Left hindlimb (tissue), 1 donor: ENCODE measurements at places on chromosomes 1 and 21.

DNA sequence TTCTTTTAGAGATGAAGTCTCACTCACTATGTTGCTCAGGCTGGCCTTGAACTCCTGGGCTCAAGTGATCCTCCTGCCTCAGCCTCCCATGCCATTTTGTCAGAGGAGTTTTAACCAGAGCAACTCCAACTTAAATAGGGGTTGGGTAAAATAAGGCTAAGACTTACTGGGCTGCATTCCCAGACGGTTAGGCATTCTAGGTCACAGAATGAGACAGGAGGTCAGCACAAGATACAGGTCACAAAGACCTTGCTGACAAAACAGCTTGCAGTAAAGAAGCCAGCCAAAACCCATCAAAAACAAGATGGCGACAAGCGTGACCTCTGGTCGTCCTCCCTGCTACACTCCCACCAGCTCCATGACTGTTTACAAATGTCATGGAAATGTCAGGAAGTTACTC, 5.7 kb upstream of the DNAH14 start:
- no peak for DNase-seq

GRCh38 chr1:119870917-119871596, 25.3 kb downstream of the ADAM30 start:
- peak; percentile 84 for DNase-seq

DNA sequence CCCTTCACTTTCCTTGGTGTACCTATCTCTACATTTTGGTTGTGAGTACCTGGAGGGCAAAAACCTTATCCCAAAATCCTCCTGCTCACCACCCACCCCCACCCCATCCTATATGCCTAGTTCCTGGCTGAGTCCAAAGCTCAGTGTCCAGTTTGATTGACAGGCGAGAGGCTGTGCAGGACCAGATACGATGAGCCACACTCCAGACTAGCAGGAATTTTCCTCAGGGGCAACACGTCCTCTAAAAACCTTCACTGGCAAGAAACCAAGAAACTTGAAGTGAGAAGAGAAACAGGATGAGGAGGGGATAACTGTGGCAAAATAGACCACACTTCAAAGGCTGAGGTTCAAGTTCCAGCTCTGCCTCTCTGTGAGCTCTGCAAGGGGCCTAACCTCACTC, 1.1 kb upstream of the SLAMF8 start:
- DNase-seq: no peak

- no peak for DNase-seq
Measured at GRCh38 chr1:247440001-247440620, 17.8 kb downstream of the OR2B11 start.

GRCh38 chr1:1833916-1834325, 55.7 kb upstream of the NADK start:
- DNase-seq: no peak

DNA sequence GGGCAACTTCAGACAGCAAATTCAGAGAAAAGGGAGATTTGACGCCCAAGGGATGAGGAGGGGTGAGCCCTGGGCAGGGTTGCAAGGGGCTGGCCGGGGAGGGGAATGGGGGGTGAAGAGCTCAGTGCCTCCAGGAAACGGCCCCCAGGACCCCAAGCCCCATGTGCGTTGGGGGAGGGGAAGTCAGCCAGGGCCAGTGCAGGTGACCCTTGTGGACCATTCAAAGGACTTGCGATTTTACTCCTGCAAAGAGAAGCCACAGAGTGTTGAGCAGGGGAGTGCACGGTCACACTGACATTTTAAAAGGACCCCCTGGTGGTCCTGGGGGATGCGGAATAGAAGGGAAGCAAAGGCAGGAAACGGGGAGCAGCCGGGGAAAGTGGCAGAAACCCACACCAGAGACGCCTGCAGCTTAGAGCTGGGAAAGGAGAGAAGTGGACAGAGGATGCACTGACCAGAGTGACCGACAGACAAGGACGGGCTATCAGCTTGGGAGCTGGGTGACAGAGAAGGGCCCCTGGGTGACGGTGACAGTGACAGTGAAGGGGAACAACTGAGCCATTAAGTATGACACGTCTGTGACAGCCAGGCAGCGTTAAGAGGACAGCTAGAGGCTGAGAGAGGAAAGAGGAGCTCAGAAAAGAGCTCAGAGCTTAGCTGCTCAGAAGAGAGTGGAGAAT, 54.0 kb upstream of the TMEM51 start:
- no peak for DNase-seq

DNA sequence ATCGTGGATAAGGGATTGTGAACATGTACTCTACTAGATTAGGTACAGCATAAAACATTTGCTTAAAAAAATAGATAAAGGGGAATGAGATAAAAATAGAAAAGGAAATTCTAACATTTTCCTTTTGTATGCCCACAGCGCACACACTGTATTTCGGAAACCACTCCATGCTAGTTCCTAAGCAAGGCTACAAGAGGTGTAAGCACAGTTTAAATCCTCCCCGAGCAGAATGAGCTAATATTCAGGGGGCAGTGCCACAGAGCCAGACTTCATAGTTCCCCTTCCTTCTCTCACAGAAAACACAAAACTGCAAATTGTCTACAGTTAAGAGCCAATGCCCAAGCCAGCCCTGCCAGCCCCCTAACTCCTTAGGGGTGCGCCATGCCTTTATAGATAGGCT, 159.4 kb downstream of the ZNF281 start:
- no peak for DNase-seq

DNA sequence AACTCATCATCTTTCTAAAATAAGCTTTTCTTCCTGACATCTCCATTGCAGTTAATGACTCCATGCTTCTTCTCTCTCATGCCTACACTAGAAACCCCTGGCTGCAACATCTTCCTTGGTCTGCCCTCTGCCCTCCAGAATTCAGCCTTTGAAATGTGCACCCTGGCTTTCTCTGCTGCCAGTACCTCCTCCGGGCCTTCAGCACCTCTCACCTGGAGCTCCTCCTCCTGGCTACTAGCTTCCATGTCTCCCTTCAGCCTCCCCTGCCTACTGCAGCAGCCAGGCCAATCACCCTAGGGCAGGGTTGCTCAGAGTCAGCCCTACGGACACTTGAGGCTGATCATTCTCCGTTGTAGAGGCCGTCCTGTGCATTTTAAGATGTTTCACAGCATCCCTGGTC, 18.3 kb downstream of the SUSD4 start:
- no peak for DNase-seq

GRCh38 chr1:154567386-154568156, at the start of gene CHRNB2:
CHRNB2 (plus strand) TSS chr1:154567778; CDS start chr1:154568045, 267 bp downstream.
- DNase-seq: peak; percentile 74

DNA sequence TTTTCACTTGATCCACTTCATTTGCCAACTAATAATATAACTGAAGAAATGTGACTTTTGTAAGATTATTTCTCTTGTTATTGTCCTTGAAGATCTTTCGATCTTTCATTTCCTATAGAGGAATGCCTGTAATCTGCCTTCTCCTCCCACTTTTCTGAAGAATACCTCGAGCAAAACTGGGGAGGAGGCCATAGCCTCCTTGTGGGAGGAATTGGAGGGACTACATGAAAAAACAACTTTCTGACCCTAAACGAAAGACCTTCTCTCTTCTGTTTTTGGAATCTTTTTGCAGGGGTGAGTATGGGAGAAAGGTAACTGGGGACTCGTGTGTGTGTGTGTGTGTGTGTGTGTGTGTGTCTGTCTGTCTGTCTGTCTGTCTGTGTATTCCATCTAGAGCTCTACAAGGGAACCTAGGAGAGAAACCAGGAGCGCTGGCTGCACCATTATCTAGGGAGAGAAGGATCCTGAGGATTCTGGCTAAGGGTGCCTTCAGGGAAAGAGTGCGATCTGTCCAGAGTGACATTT, 32.4 kb upstream of the MAB21L3 start:
- no peak for DNase-seq

DNA sequence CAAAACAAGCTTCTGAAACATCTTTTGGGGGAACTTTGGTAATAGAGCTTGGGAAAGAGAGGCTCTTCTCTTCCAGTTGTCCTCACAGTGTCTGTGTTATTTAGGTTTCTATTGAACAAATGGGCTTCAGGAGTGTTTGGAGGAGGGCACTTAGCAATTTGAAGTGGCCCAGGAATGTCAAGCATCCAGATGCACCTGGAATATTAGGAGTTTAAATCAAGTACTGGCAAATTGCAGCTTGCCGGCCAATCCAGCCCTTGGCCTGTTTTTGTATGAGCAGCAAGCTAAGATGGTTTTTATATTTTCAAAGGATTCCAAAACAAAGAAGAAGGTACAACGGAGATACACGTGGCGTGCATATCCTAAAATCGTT, 94.7 kb downstream of the CCDC185 start:
- DNase-seq: no peak

DNA sequence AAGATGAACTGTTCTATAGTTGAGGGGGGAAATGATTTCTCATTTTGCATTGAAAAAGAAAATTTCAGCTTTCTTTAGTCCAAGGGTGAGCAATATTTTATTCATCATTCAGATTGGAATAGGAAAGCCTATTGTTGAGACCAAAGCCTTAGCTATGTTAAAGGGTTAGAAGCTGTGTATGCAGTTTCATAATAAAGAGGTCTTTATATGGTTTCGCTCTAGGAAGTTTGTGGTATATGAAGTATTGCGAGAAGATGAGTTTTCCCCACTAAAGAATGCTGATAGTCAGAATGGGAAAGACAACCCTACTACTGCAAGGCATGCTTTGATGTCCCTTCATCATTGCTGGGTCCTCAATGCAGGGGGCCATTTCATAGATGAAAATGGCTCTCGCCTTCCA, 28.6 kb downstream of the UAP1 start:
- no peak for DNase-seq

DNA sequence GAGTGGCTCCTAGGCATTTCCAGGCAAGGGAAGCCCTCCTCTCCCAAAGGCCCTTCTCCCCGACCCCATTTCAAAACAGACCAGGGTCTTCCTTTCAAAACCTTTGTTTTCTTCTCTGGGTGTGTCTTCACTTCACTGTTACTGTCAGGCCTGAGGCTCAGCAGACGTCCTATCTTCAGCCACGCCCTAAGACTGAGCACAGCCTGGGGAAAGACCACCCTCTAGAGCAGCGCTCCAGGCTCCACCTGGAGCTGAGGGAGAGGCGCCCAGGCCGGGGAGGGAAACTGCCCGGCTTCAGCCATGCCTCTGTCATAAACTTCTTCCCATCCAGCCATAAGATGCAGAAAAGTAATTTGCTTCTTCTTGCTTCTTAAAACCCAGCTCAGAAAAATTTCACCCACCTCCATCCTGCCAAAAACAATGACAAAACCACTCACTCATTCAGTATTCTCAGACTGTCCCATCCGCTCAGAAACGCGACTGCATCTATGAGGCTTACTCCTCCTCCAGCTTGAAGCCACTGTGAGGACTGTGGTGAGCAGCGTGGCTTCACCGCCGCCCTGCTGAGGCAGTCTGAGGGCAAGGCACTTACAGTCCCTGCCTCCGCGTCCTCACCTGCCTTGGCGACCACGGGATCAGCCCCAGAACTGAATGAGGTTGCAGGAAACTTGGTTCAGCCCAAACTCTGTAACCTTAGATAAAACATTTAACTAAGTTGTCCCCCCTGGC, 36.1 kb downstream of the VN1R5 start:
- DNase-seq: no peak

DNA sequence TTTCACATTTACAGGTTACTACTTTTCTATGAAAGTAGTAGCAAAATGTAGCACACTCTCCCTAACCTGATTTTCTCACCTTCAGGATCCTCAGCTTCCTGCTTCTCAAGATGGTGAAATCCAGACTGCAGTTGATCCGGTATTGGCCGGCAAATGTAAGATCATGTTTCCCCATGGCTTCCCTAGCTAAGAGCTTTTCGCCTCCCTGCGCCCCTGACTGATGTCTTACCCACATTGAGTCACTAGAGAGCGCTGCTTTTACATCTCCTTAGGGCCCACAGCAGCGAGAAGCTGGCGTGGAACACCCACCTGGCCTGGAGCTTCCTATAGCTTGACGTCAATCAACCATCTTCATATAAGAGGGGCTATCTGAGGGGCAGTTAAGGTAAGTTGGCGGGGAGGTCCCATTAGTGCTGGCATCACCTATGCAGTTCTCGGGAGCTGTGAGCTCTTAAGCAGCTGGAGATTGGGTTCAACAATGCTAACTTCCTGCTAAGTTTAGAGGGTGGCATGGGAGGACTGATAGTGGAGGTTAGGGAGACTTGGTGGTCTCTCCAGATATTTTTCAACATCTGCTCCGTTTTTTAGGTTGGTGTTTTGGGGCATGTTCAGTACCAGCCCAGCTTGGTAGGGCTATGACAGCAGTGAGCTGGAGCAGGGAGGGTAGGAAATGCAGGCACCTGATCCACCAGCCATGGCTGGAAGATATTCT, 5.5 kb downstream of the PTPN7 start:
- no peak for DNase-seq

- DNase-seq: no peak
Measured at GRCh38 chr1:20123722-20124455, 4.6 kb upstream of the PLA2G2D start.

DNA sequence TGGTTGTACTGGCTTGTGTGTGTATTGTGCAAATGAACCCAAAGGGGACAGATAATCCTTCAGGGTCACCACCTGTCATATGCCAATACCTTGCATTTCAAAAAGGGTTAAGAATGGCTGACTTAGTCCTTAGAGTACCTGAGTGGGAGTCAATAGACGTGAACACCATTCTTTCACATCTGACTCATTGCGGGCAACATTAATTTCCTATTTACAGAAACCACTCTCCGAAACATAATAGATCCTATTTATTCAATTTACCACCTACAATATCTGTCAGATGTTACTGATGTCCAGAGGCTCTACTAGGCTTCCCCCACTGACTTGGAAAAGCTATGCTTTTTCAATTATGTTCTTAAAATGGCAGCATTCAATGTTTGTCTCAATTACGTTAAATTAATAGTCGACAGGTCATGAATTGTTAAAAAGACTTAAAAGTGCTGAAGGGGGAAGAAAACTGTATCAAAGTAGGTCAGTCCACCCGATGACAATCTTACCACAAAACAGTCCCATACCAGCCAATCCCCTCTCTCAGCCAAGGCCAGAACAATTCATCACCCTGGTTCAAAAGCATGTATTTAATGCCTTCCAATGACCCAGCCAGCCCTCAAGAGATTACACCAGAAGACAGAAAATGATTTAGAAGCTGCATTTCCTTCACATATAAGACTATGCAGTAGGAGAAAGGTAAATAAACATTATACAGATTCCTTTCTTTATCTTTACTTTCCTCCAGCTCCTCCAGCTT, 48.6 kb upstream of the PLA2G2C start:
- DNase-seq: no peak

GRCh38 chr1:54271341-54271740, 71.4 kb downstream of the MRPL37 start:
- DNase-seq: no peak

DNA sequence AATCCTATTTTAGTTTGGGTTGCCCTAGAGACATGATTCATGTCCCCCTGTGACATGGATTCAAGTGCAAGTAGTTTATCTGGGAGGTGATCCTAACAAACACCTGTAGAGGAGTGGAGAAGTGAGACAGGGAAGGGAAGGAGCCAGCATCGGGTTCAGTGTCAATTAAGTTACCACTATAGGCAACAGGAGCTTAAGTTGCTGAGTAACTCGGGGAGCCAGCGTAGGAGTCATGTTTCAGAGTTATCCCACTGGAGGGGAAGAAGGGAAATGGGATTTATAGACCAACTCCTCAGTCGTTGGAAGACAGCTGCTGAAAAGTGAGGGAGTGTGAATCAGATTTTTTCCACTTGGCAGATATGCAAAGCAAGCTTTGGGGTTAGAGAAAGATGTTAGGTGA, 54.9 kb downstream of the SLC30A7 start:
- no peak for DNase-seq
